ENCODE measurements at places on chromosomes 11 and 22.
A peak's percentile ranks its signal among the peaks of the same experiment; 100 is the strongest.

- no peak for DNase-seq
Observed at GRCh38 chr11:128494418-128495332, 92.7 kb downstream of the ETS1 start.

GRCh38 chr11:6557063-6557462 lies 46.4 kb downstream of the RRP8 start:
- DNase-seq: no peak

GRCh38 chr11:94536386-94536785 lies 7.3 kb upstream of the FUT4 start:
- DNase-seq: no peak

GRCh38 chr11:71080239-71081097 lies 171.9 kb downstream of the SHANK2 start:
- peak; percentile 84 for DNase-seq

All from trophoblast cell (in vitro differentiated cells and primary cell).